ENCODE measurements at places on chromosomes 4 and X. TPM values are rescaled to one million over a fixed set of nuclear protein-coding genes. Genes with fewer than 3 reads are reported as not detected.

The BST1 gene
- total RNA-seq = 0.49 TPM

The CXCL3 gene
- not detected for total RNA-seq

GRCh38 chrX:118484216-118484903 is 11.3 kb upstream of the DOCK11 start:
- H3K36me3 ChIP-seq = no peaks in the 10 kb centered on the region
- DNase-seq = no peak
- H3K4me1 ChIP-seq = no peaks in the 10 kb centered on the region
- H3K4me3 ChIP-seq = no peak overlapping the region

- H3K4me3 ChIP-seq = no peak overlapping the region
- no peaks in the 10 kb centered on the region for H3K27me3 ChIP-seq
Observed at GRCh38 chr4:36086261-36086786, 158.0 kb downstream of the ARAP2 start.

DNA sequence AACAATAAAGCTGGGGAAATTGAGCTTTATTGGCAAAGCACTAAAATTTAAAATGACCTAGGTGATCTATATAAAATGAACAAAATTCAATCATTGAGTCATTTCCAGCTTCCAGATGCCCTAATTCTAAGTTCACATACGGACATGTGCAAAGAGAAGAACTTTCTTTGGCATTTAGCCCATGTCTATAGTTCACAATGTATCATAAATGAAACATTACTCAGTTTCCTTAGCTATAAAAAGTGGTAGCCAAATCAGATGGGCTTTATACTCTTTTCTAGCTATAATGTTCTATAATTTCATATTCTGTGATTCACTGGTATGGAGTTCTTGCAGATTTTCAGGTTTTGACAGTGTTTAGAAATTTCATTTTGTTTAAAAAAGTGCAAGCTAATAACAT is 327.4 kb downstream of the KCTD8 start:
- H3K27ac ChIP-seq = no peak overlapping the region
- H3K4me1 ChIP-seq = no peaks in the 10 kb centered on the region
- H3K36me3 ChIP-seq = no peaks in the 10 kb centered on the region
- no peak overlapping the region for H3K4me3 ChIP-seq

- no peak overlapping the region for H3K4me3 ChIP-seq
- DNase-seq = no peak
- H3K27ac ChIP-seq = no peak overlapping the region
- H3K4me1 ChIP-seq = no peaks in the 10 kb centered on the region
Observed at GRCh38 chr4:113113151-113113550, 63.7 kb downstream of the ANK2 start.

DNA sequence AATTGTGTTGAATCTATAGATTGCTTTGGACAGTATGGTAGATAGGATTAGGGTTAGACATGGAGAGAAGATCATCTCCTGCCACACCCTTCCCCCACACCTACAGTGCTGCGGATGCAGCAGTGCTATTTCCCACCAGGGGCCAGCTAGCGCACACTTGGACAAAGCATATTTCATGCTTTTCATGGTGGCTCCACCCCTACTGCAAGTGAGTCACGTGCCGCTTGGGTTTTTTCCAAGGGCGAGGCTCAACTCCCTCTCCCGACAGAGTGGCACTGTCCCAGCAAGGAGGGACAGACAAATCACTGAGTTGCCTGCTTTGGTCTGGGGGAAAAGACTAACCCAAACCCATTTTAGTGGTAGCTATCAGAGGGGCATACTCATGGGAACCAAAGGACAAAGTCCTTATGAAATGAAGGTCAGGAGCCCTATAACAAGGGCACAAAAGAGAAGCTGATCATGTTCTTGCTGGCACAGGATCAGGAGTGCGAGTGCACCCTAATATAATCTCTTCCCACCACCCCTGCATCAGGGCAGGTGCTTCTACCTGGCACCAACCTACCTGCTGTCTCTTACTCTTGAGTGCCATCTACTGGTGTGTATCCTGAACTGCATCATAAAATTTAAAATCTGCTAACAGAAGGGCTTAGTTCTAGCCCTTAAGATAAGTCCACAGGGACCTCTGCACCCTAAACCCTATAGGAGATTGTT is 55.1 kb upstream of the PGAM4 start:
- peak; percentile 12 for DNase-seq
- H3K4me1 ChIP-seq = no peaks in the 10 kb centered on the region
- no peak overlapping the region for H3K27ac ChIP-seq
- peaks cover 2% of the 10 kb centered on the region for H3K36me3 ChIP-seq
- H3K27me3 ChIP-seq = no peaks in the 10 kb centered on the region
- H3K4me3 ChIP-seq = no peak overlapping the region

GRCh38 chr4:168662297-168662984 is 165.6 kb downstream of the PALLD start:
- DNase-seq = no peak
- no peak overlapping the region for H3K27ac ChIP-seq
- no peaks in the 10 kb centered on the region for H3K36me3 ChIP-seq

- H3K4me3 ChIP-seq = no peak overlapping the region
- peak overlapping the region; percentile 84 for H3K27ac ChIP-seq
- H3K36me3 ChIP-seq = peaks cover 65% of the 10 kb centered on the region
- H3K27me3 ChIP-seq = no peaks in the 10 kb centered on the region
- H3K4me1 ChIP-seq = peaks cover 84% of the 10 kb centered on the region
Observed at GRCh38 chr4:153535772-153536513, 69.8 kb downstream of the TMEM131L start.

- H3K27ac ChIP-seq = no peak overlapping the region
- DNase-seq = no peak
- no peak overlapping the region for H3K4me3 ChIP-seq
- peaks cover 25% of the 10 kb centered on the region for H3K36me3 ChIP-seq
- no peaks in the 10 kb centered on the region for H3K27me3 ChIP-seq
- peaks cover 13% of the 10 kb centered on the region for H3K4me1 ChIP-seq
Observed at GRCh38 chr4:145868637-145869409, 69.8 kb downstream of the ZNF827 start.

- peak overlapping the region; percentile 96 for H3K4me3 ChIP-seq
- H3K36me3 ChIP-seq = peaks cover 41% of the 10 kb centered on the region
- peak; percentile 27 for DNase-seq
- H3K27ac ChIP-seq = peak overlapping the region; percentile 93
- H3K4me1 ChIP-seq = peaks cover 32% of the 10 kb centered on the region
Observed at GRCh38 chrX:71533851-71534561, 1.1 kb downstream of the OGT start.

The CT45A3 gene
- total RNA-seq = not detected

GRCh38 chrX:46561824-46562657 is 11.5 kb upstream of the CHST7 start:
- H3K36me3 ChIP-seq = no peaks in the 10 kb centered on the region
- H3K4me3 ChIP-seq = peak overlapping the region; percentile 39
- H3K4me1 ChIP-seq = peaks cover 17% of the 10 kb centered on the region
- no peak for DNase-seq

The SLC2A9 gene
- 1.1 TPM for total RNA-seq

The N4BP2 gene
- total RNA-seq = 6.0 TPM

The VMA21 gene
- 26.1 TPM for total RNA-seq

All from activated B cell treated with CpG ODN at 0.5 μM for 24 hours (primary cell).